H9 (cell line): ENCODE measurements at places on chromosomes 7 and 10.

GRCh38 chr7:45162943-45163691, 5.5 kb downstream of the RAMP3 start:
- no peak for DNase-seq
- no peaks in the 10 kb centered on the region for H3K4me1 ChIP-seq
- no peak overlapping the region for H3K4me3 ChIP-seq

- H3K27ac ChIP-seq = no peak overlapping the region
- no peak overlapping the region for H3K4me3 ChIP-seq
- H3K27me3 ChIP-seq = no peaks in the 10 kb centered on the region
- peaks cover 2% of the 10 kb centered on the region for H3K36me3 ChIP-seq
- H3K4me1 ChIP-seq = no peaks in the 10 kb centered on the region; the same call in 1 of the 2 replicates
- no peak for DNase-seq
Observed at GRCh38 chr7:133300811-133301210, 47.9 kb downstream of the EXOC4 start.

DNA sequence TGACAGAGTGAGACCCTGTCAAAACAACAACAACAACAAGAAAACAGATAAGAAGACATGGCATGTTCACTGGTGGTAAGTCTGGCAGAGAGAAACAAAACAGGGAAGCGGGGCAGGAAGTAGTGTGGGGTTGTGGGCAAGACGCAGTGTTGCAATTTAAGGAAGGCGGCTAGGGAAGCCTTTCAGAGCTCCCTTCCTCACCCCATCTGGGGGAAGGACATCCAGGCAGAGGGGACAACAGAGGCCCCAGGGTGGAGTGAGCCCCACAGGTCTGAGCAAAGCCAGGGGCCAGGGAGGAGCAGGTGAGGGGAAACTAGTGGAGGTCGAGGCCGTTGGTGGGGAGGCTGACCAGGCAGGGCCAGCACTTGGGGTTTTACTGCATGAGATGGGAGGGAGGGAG, 16.8 kb downstream of the LAT2 start:
- no peaks in the 10 kb centered on the region for H3K4me1 ChIP-seq
- H3K4me3 ChIP-seq = no peak overlapping the region
- no peak overlapping the region for H3K27ac ChIP-seq
- H3K27me3 ChIP-seq = no peaks in the 10 kb centered on the region

- peak overlapping the region; percentile 79 for H3K4me3 ChIP-seq
- H3K36me3 ChIP-seq = no peaks in the 10 kb centered on the region
- DNase-seq = no peak
- no peaks in the 10 kb centered on the region for H3K27me3 ChIP-seq
Observed at GRCh38 chr10:5666841-5667630, 641 bp upstream of the ASB13 start.
